ENCODE measurements at places on chromosomes 2 and 18. TPM values are rescaled to one million over a fixed set of nuclear protein-coding genes. Genes with fewer than 3 reads are reported as not detected.

The TUBA3D gene
- total RNA-seq = not detected

The VWC2L gene
- not detected for total RNA-seq

The TUBA3E gene
- total RNA-seq = 0.09 TPM

The SPP2 gene
- total RNA-seq = not detected

The NCKAP5 gene
- total RNA-seq = 9.2 TPM

The UCN gene
- 0.30 TPM for total RNA-seq
